Activated naive CD8-positive, alpha-beta T cell treated with anti-CD3 and anti-CD28 coated beads, Interleukin-2, amount 50 U/mL, for 16 hours (primary cell): ENCODE measurements at places on chromosomes 13 and 19.
A peak's percentile ranks its signal among the peaks of the same experiment; 100 is the strongest.

- no peak for DNase-seq
Observed at GRCh38 chr13:43348397-43348796, 325.0 kb downstream of the DNAJC15 start.

DNA sequence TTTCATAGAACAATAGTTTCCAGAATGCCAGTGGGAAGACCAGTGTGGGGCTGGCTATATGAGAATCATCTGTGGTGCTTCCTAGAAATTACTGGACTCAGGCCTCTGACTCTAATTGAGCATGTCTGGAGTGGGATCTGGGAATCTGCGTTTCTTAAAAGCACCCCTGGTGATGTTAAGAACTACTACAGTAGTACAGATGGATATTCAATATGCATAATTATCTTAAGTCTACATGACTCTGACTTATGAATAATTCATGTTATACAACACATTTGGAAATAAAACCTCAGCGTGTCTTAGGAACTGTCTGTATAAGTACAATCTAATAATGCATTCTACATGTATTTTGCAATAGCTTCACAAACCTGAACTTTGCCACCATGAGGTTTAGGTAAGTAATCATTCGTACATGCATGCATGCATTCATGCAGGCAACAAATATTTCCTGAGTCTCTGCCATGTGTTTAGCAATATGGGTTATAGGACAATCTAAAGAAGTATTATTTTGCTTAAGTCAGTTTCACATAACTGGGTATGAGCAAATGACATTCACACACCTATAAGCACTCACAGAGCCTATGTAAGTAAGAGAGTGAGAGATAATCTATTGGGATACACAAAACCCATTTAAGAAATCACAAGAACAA lies 62.0 kb downstream of the EPSTI1 start:
- no peak for DNase-seq

DNA sequence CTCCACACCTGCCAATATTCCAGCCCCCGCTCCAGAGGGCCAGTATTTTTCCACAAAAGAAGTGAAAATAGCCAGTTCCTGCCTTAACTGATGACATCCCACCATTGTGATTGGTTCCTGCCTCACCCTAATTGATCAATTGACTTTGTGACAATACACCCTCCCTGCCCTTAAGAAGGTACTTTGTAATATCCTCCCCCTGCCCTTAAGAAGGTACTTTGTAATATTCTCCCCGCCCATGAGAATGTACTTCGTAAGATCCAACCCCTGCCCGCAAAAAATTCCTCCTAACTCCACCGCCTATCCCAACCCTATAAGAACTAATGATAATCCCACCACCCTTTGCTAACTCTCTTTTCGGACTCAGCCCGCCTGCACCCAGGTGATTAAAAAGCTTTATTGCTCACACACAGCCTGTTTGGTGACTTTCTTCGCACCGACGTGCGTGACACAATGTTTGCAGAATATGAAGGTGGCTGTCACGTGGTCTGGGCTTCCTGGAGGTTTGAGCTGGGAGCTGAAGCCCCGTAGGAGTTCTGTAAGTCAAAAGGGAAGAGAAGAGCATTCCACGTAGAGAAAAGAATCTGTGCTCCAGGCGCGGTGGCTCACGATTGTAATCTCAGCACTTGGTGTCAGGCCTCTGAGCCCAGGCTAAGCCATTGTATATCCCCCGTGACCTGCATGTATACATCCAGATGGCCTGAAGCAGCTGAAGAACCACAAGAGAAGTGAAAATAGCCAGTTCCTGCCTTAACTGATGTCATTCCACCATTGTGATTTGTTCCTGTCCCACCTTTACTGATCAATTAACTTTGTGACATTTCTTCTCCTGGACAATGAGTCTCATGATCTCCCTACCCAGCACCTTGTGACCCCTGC lies 6.2 kb upstream of the FUT3 start:
- DNase-seq: no peak

DNA sequence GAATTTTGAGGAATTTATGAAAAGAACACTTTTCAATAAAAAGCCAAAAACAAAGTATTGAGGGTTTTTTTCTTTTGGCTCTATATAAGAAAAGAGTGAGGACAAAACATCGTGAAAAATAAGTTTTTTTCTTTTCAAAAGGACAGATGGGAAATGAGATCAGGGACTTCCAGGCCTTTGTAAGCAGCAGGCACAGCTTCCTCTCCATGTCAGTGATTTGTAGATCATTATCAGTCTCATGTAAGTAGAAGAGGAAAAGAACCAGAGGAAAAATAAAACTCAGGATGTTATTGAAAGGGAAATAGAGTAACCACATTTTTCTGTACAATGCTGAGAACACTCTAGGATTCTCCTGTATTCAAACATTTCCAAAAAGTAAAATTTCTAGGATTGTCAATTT lies 29.9 kb downstream of the DOCK9 start:
- no peak for DNase-seq

GRCh38 chr19:49570138-49570856 lies 10.1 kb downstream of the NOSIP start:
- no peak for DNase-seq

- DNase-seq: no peak
Observed at GRCh38 chr13:105365831-105366230, 1169.6 kb downstream of the EFNB2 start.

GRCh38 chr19:28927456-28927855 lies 285.5 kb downstream of the UQCRFS1 start:
- DNase-seq: no peak

DNA sequence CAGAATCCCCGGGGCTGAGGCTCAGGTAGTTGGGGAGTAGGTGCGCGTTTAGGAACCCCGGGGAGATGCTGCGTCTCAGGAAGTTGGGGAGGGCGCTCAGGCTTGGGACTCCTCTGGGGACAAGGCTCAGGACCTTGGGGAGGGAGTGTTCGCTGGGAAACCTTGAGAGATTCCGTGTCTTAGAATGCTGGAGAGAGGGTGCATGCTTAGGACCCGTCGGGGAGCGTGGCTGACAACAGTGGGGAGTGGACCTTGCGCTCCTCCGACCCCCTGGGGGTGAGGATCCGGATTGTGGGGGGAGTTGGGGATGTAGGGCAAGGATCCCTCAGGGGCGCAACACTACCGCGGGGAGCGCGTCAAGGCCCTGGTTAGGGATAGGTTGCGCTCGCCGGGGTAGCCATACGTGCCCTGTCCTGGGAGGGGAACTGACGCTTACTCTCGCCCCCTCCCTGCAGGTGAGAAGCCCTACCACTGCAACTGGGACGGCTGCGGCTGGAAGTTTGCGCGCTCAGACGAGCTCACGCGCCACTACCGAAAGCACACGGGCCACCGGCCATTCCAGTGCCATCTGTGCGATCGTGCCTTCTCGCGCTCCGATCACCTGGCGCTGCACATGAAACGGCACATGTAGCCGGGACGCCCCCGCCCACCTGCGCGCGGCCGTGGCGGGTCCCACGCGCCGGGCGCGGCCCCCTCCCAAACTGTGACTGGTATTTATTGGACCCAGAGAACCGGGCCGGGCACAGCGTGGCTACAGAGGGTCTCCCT lies 2.0 kb downstream of the KLF2 start:
- no peak for DNase-seq

- no peak for DNase-seq
Observed at GRCh38 chr13:96860882-96861281, 133.4 kb downstream of the OXGR1 start.

GRCh38 chr19:57599761-57600383 lies at the start of gene ZNF530:
Gene ZNF530 (plus strand): TSS chr19:57599885. CDS start chr19:57604346, 4,461 bp downstream.
- peak; percentile 79 for DNase-seq

- peak; percentile 34 for DNase-seq
Observed at GRCh38 chr19:12994701-12995595, at the start of gene NFIX. Gene NFIX (plus strand): TSS chr19:12995475. CDS start chr19:12995838, 363 bp downstream.

- no peak for DNase-seq
Observed at GRCh38 chr19:17679526-17680229, 8.5 kb downstream of the UNC13A start.

- no peak for DNase-seq
Observed at GRCh38 chr19:51016798-51017683, 2.5 kb downstream of the KLK10 start.

- DNase-seq: no peak
Observed at GRCh38 chr19:49361438-49362047, 673 bp downstream of the TEAD2 start.

GRCh38 chr19:45469945-45470761 lies 2.4 kb downstream of the FOSB start:
- no peak for DNase-seq

DNA sequence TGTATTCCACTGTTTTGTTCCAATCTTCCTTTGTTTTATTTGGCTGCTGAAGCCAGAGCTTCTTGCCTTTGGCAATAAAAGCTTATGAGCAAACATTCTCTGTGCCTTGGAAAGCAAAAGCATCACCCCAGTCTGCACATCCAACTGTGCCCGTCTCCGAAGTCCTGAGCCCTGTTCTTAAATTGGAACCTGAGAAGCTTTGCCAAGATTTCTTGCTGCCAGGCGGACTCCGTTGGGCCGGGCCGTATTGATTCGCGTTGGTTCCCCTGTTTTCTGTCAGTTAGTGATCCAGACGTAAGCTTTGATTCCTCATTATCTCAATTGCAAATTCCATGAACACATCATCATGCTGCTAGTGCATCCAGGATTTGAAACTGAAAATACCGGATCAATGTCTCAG lies 793.0 kb downstream of the OLFM4 start:
- DNase-seq: no peak

DNA sequence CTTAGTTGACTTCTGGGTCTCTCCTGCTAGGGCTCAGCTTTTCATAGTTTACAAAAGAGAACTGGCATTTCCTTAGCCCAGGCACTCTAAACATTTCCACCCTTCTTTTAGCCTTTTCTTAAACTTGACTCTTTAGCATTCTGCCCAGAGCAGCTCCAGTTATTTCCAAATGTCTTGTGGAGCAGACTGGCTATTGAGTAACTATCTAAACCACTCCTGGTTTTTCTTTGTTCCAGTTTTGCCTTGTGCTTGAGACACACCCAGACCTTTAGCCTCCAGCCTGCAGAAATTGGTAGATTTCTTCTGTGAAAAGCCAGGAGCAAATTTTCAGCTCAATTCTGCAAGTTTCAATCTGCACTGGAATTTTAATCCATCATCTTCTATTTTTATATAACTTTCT lies 1813.1 kb downstream of the OLFM4 start:
- DNase-seq: no peak

DNA sequence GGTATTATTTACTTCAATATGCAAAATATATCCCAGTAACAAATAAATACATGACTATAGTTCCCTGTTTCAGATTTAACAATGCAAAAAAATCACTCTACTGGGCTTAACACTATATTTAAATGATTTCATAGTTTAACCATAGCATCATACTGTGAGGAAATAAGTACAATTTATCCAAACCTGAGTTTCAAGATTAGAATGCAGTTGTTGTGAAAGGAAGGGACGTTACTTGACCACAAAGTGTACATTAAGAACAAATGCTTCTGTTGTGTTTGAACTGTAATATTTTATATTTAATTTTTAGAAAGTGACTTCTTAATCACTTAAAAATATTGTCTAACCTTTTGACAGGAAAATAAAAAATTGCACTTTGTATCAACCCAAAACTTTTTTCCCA lies 1747.9 kb upstream of the SPRY2 start:
- DNase-seq: no peak

- DNase-seq: no peak
Observed at GRCh38 chr13:109645831-109646230, 140.6 kb downstream of the IRS2 start.

DNA sequence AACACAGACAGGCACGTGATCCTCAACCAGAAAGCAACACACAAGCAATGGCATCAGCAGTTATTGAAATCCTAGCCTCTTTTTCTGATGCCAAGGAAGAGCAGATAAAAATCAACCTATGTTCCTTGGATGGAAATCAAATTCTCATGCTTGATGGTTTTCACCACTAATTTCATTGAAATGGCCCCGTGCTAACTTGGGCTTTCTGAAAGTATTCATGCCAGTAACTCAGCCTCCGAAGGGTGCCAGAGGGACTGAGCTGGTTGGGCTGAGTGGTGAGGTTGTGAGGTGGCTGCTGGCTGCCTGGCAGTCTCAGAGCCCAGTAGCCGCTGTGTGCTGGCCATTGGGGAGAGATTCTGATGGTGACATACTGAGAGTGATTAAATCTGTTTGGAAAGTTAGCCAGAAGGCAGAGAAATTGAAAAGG lies 309.3 kb downstream of the DCT start:
- DNase-seq: no peak
